ENCODE measurements at places on chromosomes 4 and X. TPM values are rescaled to one million over a fixed set of nuclear protein-coding genes. Genes with fewer than 3 reads are reported as not detected.

DHX15 gene
- 129 TPM for total RNA-seq

MAGEB18 gene
- total RNA-seq, result not detected

SPIN2A gene
- total RNA-seq, result 1.4 TPM

SLC38A5 gene
- 22.2 TPM for total RNA-seq
